ENCODE measurements at places on chromosomes 1 and 21. TPM values are rescaled to one million over a fixed set of nuclear protein-coding genes. Genes with fewer than 3 reads are reported as not detected.
A peak's percentile ranks its signal among the peaks of the same experiment; 100 is the strongest.

KMO gene
- total RNA-seq = not detected

GREM2 gene
- 1.5 TPM for total RNA-seq

VCAM1 gene
- total RNA-seq = not detected

MPZ gene
- total RNA-seq = 0.07 TPM

AIM2 gene
- not detected for total RNA-seq

RGS8 gene
- total RNA-seq = not detected

CD1D gene
- not detected for total RNA-seq

DNA sequence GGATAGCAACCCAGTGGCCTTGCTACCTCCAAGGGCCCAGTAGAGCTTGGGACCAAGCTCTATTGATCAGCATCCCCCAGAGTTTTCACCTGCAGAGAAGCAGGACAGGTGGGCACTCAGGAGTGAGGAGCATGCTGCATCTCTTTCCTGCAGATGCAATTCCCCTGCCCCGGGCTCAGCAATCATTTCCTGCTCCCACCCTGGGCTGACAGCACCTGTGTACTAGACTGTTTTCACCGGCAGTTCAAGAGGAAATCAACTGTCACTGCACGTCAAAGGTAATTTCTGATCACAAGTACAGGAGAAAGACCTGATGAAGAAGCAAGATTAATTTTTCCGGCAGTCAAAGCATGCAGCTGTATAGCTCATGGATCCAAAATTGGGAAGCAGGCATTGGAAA, 8.8 kb upstream of the NT5C1A start:
- DNase-seq = no peak

GRCh38 chr1:17538428-17539117, 925 bp upstream of the ARHGEF10L start:
- no peak for DNase-seq

- peak; percentile 34 for DNase-seq
Observed at GRCh38 chr1:45172005-45172404, 34.4 kb downstream of the ZSWIM5 start.

DNA sequence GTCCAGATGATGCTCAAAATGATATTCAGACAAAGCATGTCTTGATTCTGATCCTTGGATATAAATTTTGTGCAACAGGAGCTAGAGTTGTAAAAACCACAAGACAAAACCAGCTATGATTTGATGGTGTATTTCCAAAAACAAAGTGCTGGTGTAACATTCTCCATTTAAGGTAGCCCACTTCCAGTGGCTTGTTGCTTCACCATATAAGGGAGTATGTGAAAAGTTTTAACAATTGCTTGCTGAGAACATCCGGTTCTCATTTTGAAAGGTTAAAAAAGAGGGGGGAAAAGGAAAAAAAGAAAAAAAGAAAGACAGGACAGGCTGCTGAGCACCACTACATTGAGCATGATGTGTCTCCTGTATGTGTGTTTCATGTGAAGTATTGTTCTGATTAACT, 123.6 kb downstream of the MACF1 start:
- no peak for DNase-seq

DNA sequence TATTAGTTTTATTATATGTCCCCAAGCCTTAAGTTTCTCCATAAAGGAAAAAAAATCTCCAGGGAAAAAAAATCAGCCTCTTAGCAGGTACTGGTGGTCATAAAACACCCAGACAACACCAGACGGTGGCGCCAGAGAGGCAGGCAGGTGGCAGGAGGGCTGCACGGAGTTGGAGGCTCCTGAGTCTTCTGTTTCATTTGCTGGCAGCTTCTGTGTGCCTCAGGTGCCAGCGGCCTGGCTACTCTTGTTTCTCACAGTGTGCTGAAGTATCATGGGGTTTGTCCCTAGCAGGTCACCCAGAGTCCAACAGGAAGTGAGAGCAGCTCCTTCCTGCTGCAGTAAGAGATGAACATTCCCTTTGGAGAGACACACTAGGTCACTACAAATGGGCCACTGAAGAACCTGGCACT, 123.3 kb upstream of the GADD45A start:
- peak; percentile 89 for DNase-seq

GRCh38 chr1:9858293-9859035, 34.7 kb upstream of the CLSTN1 start:
- no peak for DNase-seq

GRCh38 chr1:233639611-233640010, 25.7 kb downstream of the KCNK1 start:
- no peak for DNase-seq

GRCh38 chr1:6157132-6157527, 23.0 kb downstream of the CHD5 start:
- DNase-seq = no peak

DNA sequence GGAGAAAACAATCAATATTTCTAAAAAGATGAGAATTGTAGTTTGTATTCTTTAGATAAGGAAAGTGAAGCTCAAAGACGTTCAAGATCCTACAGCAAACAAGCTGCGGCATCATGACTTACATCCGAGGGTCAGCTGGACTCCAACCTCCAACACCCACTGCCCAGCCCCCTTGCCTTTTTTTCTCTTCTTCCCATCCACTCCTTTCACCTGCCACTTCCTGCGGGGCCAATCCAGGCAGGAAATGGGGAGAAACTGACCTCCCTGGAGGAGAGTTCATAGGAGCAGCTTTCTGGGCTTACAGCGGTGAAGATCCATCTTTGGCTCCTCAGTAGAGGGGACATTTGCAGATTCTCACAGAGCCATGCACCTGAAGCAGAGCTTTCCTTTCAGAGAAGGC, 361.5 kb downstream of the PTPRU start:
- DNase-seq = no peak

- peak; percentile 53 for DNase-seq
Observed at GRCh38 chr1:117754061-117754969, 148.5 kb downstream of the TENT5C start.

- DNase-seq = no peak
Observed at GRCh38 chr1:156914440-156914856, 6.0 kb upstream of the LRRC71 start.

DNA sequence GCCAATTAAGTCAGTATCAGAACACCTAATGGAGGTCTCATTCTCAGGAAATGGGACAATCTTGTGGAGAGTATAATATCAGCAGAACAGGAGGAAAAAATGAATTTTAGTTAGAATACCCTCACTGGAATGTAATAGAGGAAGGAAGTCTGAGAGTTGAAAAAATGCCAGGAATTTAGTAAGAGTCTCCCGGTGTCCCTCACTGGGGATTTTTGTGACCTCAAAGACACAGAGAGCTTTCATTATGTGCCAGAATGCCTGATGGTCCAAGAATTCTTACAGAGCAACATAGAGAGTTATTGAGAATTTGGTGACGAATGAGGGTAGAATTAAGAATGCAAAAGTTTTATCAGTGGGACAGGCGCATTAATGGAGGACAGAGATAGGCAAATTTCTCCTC, 443.5 kb upstream of the B3GALT2 start:
- no peak for DNase-seq

DNA sequence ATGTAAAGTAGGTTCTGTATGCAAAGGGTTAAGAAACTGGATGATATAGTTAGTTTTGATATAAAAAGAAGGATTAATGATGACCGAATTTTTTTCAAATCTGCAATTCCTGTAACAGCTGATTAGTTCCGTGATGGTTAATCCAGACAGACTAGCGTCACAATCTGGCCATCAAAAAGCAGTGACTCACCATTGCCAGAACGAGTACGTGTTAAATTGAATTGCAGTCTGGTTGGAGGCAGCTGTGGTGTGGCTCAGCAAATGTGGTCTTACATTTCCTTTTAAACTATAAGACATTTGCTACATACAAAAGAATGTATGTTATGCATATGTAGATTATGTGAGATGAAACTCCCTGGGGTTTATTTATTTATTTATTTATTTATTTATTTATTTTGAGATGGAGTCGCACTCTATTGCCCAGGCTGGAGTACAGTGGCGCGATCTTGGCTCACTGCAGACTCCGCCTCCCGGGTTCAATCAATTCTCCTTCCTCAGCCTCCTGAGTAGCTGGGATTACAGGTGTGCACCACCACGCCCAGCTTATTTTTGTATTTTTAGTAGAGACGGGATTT, 139.8 kb downstream of the RYR2 start:
- peak; percentile 34 for DNase-seq

DNA sequence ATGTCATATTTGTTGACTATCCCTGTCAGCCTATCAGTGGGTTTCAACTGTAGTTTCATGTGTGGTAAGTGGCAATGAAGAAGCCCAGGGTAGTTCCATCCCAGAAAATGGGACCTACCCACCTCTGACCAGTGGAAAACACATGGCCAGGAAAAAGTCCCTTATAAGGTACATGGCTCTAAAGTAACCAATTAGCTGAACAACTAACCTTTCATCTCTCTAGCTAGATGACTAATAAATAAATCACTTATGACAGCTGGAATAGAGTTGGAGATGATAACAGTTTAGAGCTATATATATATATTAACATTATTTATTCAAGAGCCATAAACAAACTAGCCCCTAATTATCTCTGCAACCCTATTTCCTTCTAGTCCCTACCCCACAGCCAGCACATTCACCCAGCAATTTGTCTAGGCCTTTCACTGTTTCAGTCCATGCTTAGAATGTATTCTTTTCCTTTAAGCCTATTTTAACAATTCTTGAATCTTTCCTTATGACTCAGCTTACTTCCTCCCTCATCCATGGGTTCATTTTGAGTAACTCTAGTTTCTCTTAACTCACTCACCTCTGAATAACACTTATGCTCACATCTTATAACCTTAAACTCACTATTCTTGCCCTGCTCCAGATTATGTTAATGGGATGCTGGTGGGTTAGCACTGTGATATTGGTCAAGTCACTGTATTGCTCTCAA, 83.7 kb downstream of the TNFSF18 start:
- DNase-seq = no peak

DNA sequence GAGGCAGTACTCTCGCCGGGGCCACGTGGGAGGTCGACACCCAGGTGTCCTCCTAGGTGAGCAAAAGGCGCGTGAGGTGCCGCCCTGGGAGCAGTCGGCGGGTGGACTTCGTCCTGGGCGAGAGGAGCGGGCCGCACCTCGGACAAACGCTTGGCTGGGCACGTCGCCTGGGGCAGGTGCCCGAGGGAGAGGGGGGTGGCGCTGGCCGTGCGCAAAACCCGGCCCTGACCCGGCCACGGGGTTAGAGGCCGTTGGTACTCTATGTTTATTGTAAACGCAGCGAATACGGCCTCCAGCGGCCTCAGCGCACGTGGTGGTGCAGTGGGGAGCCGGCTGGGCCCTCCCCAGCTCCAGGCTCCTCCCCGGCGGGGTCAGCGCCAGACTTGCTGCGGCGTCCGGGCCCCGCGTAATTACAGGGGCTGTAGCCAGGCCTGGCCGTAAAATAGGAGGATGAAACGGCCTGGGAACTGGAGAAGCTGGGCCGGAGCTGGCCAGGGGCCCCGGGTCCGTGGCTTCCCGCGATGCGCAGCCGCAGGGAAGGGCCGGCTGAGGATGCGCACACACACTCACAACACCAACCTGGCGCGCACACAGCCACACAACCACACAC, 1.6 kb upstream of the EFNA1 start:
- DNase-seq = no peak

DNA sequence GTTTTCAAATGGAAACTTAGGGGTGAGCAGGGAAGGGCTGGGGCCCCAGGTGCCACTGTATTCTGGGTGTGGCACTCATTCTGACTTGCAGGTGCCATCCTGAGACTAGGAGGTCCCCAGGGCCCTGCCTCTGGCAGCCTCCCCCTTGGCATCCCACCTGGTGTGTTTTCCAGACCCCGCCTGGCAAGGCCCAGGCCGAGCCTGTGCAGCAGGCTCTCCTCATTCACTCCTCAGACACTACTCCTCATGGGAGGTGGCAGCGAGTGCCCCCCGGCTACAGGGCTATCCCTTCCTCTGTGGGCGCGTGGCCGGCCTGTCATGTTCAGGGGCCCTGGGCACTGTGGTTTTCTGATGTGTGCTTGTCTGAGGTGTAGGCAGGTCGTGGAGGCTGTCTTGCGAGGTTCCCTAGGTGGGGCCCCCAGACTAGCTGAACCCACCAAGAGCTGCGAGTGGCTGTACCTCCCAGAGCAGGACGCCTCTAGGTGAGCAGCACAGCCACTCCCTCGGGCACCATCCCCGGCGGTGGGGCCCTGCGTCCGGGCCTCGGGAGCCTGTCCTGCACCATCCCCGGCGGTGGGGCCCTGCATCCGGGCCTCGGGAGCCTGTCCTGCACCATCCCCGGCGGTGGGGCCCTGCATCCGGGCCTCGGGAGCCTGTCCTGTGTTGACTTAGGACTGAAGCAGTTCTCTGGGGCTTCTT, 13.2 kb downstream of the SLX9 start:
- no peak for DNase-seq

- no peak for DNase-seq
Observed at GRCh38 chr21:24727803-24728440, 879.4 kb downstream of the MRPL39 start.

DNA sequence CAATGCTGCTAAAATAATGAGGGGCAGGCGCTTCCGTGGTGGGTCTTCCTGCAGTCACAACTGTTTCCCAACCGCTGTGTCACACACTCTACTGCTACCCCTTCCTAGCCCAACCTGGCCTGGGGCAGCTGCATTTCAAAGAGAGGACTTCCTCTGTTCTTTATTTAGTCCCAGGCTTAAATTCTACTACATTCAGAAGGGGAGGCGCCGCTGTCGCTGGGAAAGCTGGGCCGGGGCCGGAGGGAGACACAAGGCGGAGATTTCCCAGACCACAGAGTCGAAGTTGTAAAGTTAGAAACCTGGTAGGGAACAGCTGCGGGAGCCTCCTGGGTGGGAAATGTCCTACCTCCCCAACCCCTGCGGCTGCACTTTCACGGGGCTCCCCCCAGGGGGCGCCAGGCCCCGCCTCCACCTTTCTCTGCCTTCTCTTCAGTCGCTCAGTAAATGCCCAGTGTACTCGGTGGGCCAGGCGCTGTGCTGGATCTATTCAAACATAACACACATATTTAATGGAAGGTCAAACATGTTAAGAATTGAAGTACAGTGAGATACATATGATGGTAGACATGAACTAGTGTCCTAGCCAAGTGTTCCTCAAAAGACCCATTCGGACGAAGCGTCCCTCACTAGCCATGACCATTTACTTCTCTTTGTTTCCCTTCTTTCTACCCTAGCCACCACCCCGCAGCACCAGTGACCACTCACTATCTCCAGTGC, 23.1 kb downstream of the DYRK3 start:
- no peak for DNase-seq

- no peak for DNase-seq
Observed at GRCh38 chr1:41641941-41642527, 157.6 kb upstream of the EDN2 start.

- no peak for DNase-seq
Observed at GRCh38 chr1:94866164-94866807, 46.1 kb downstream of the SLC44A3 start.

GRCh38 chr1:89598450-89599331, 34.2 kb upstream of the LRRC8C start:
- no peak for DNase-seq

GRCh38 chr1:48687282-48688045, 89.2 kb downstream of the BEND5 start:
- DNase-seq = no peak

GRCh38 chr1:205170532-205171269, 40.8 kb downstream of the DSTYK start:
- DNase-seq = no peak

DNA sequence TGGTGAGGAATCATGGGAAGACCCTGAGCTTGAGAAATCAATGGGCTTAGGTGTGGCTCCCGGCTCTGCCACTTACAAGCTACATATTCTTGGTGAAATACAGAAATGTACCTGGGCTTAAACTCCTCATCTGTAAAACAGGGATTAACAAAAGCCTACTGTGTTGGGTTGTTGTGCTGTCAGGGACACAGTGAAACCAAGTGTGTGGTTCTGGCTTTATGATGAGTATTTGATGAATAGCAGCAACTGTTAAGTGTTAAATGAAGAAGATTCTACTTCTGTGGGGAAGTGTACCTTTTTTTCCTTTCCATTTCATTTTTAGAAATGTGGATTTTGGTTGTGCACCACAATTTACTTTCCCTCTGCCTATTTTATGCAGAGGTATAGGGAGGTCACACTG, 41.1 kb upstream of the DUSP10 start:
- no peak for DNase-seq
